ENCODE measurements at places on chromosomes 4 and X.

DNA sequence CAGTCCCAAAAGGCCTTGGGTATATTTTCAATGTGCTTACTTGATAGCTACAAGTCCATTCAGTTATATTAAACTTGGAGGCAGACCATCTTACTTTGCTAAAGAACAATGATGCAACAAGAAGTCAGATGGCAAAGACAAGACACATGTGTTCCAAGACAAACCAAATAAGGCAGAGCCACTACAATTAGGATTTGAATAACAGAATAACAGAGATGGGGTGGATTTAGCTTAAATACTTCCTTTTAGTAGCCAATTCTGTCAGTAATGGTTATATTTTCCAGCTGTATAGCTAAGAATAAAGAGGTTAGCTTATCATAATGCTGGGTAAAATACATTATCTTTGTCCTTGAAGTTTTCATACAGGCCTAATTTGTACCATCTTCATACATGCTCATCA is 37.7 kb upstream of the FRAS1 start:
- peak; percentile 13 for DNase-seq

- peak; percentile 49 for DNase-seq
Measured at GRCh38 chrX:41621222-41621723, 67.5 kb upstream of the GPR34 start.

- no peak for DNase-seq
Measured at GRCh38 chr4:82790060-82790660, 8.4 kb downstream of the SCD5 start.

DNA sequence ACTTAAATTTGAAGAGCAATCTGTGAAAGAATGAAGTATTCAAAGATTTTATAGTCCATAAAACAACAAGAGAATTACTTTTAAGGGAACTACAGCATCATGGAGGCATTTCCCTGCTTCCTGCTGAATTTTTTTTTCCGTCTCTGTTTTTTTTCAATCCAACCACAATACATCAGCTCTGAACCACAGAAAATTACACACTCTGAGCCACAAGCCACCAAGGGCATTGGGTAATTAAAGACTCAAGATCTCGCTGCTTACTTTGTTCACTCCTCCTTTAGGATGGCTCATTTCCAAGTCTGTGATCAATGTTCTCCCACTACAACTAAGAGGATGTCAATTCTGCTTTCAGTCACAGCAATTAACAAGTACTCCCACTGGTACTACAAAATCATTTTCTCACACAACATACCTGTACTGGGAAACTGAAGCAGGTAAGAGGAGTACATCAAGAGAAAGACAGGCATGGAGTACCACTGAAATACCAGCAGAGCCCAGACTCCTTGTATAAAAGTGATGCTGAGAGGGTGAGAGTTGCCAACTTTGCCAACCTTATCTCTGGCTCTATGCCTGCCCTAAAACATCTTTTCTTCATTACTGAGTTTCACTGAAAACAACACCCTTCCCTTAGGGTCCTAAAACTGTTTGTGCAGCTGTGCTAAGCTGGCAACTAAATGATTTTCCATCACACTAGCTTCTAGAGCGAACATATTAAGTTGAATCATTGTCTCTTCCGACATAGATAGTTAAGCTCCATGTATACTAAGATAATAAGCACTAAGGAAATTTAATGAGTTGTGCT is 105.8 kb upstream of the MAGEB18 start:
- DNase-seq = peak; percentile 25

DNA sequence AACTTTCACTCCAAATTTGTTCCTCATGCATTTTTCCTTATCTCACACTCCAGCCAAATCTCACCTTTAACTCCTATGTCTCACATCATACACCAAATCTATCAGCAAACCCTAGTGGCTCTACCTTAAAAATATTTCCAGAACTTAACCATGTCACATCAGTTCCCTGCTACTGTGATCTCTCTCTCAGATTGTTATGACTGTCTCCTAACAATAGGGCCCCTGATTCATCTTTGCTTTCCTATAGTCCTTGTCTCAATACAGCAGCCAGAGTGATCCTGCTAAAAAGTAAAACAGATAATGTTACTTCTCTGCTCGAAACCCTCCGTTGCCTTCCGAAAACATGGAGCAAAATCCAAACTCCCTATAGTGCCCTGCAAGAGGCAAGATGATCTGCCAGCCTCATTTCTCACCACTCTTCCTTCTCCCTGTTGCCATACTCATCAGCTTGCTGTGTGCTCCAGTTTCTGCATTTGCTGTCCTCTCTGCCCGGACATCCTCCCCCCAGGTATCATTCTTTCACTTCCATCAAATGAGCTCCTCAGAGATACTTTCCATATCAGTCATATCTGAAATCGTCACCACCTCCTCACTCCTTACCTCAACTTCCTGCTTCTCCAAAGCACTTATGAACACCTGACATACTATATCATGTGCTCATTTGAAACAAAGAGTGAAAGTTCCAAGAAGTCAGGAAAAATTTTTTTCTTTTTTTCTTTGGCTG is 293.4 kb upstream of the NR3C2 start:
- DNase-seq = no peak

- DNase-seq = no peak
Measured at GRCh38 chr4:59060002-59060846, 1950.0 kb upstream of the IGFBP7 start.

DNA sequence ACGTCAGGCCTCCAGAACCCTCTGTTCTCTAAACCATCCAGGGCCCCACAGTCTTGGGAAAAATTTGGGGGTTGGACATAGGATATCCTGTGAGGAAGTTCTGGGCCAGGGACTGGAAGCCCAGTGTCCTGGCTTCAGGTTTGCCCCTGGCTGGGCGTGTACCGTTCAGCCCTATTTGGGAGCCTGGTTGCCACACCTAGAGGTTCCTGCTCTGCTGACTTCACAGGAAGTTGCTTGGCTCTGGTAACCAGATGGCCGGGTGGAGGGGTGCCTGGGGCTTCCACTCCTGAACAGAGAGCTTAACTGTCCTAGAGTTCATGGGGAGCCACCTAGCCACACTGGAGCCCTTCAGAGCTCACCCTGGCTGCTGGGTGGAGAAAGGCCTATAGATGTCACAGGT is 1.1 kb downstream of the TAFAZZIN start:
- no peak for DNase-seq

- no peak for DNase-seq
Measured at GRCh38 chr4:85773372-85773771, 298.4 kb downstream of the ARHGAP24 start.

GRCh38 chr4:184961660-184962059 is 56.6 kb upstream of the HELT start:
- DNase-seq = no peak

GRCh38 chr4:115596265-115597001 is 483.0 kb upstream of the NDST4 start:
- DNase-seq = no peak

GRCh38 chr4:140691369-140691768 is 64.8 kb downstream of the TBC1D9 start:
- DNase-seq = peak; percentile 75

DNA sequence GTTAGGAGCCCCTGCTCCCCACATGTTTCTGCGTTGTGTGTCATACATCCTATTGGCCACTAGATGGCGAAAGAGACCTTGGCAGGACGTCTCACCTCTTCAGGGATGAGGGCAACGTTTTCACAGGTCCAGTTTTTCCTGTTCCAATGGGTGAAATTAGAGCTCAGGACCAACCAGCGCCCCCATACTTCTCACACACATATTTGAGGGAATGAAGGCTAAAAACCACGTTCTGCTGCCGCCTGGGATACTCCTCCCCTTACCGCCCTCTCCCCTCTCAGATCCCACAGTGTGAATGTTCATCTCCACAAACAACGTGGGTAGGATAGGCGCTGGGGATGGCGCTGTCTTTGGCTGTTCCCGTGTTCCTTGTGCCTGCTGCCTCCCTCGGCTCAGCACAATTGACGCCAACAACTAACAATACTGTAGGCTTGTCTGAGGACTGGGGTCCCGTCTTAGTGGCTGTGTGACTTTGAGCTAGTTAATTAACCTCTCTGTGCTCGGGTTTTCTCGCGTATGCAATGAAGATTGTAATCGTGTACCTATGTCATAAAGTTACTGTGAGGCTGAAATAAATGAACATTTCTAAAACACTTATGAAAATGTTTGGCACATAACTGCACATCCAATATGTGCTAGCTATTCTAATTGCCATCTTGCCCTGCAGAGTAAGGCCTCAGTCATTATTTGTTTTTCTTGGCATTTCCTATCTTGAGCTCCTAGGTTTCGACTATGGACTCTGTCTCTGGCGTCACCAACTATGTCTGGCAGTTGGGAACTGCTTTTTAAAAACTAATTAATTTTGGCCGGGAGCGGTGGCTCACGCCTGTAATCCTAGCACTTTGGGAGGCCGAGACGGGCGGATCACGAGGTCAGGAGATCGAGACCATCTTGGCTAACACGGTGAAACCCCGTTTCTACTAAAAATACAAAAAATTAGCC is 181.3 kb upstream of the STK26 start:
- peak; percentile 60 for DNase-seq

GRCh38 chr4:52106660-52107059 is 55.6 kb downstream of the SPATA18 start:
- DNase-seq = peak; percentile 46

DNA sequence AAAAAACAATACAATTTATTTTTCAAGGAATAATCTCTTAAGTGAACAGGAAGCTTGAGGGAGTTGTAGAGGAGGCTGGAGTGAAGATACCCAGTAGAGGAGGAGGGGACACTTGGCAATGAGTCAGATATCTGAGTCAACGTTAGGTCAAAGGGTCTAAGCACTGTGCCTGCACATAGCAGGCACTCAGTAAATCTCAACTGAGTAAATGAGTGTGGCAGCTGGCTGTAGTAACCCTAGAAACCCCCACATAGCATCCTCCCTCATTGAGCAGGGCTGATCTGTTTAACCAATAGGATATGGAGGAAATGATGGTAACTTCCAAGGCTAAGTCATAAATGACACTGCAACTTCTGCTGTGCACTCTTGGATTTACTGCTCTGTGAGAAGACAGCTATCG is 186.0 kb upstream of the FAM241A start:
- DNase-seq = peak; percentile 32

DNA sequence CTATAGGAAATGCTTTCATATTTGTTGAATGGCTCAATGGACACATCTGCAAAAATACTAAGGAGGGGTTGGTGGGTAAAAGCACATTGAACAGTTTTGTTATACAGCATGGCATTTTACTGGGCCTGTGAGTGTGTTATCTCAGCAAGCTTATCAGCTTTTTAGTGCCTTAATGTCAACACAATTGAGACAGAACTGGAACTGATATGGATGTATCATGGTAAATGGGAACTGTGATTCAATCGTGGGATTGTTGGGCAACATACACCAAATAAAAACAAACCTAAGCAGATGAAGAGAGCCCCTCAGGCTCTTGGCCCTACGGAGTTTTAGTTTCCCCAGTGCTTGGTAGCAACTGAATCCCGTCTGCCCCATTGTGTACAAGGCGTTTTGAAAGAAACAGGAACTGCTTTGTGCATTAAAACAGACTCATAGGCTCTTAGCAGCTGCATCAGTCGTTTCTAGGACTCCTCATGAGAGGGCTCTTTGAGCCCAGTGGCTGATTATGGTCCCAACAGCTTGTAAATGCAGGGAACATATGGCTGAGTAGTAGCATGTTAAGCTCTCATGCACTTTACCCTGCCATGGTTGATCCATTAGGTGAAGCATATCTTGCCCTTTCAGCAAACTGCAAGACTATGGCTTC is 7.3 kb downstream of the GPR119 start:
- no peak for DNase-seq

GRCh38 chrX:17028356-17028755 is 81.9 kb downstream of the REPS2 start:
- DNase-seq = no peak
